ENCODE measurements at places on chromosomes 12 and 14.
A peak's percentile ranks its signal among the peaks of the same experiment; 100 is the strongest.

- DNase-seq = peak; percentile 17
Observed at GRCh38 chr12:110577864-110578693, 5.0 kb downstream of the PPTC7 start.

GRCh38 chr12:76529226-76529918 is 30.2 kb downstream of the OSBPL8 start:
- DNase-seq = no peak

GRCh38 chr14:35808076-35808637 is 938 bp downstream of the RALGAPA1 start:
- no peak for DNase-seq

- no peak for DNase-seq
Observed at GRCh38 chr12:56657416-56658379, 11.9 kb upstream of the ATP5F1B start.

- DNase-seq = no peak
Observed at GRCh38 chr14:68939893-68940613, 39.0 kb downstream of the ACTN1 start.

GRCh38 chr12:51127050-51127729 is 43.8 kb upstream of the CSRNP2 start:
- DNase-seq = no peak

- no peak for DNase-seq
Observed at GRCh38 chr14:62364800-62365280, 602.6 kb downstream of the SNAPC1 start.

DNA sequence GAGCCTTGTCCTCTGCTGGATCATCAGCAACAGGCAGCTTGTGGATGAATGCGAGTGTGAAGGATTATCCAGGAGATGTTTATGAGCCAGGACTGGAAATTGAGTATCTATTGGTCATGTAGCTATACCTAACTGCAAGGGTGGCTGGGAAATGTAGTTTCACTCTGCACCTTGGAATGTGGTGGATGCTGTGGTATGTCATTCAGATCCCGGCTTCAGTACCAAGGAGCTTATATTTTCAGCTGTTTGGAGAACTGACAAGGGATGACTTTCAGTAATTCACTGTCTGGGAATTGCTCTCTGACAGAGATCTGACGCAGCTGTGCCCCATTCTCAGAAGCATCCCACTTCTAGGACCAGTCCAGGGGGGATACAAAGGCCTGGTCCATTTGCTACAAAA is 792.3 kb upstream of the NOVA1 start:
- no peak for DNase-seq

- DNase-seq = no peak
Observed at GRCh38 chr14:77040741-77041653, 12.5 kb upstream of the IRF2BPL start.

DNA sequence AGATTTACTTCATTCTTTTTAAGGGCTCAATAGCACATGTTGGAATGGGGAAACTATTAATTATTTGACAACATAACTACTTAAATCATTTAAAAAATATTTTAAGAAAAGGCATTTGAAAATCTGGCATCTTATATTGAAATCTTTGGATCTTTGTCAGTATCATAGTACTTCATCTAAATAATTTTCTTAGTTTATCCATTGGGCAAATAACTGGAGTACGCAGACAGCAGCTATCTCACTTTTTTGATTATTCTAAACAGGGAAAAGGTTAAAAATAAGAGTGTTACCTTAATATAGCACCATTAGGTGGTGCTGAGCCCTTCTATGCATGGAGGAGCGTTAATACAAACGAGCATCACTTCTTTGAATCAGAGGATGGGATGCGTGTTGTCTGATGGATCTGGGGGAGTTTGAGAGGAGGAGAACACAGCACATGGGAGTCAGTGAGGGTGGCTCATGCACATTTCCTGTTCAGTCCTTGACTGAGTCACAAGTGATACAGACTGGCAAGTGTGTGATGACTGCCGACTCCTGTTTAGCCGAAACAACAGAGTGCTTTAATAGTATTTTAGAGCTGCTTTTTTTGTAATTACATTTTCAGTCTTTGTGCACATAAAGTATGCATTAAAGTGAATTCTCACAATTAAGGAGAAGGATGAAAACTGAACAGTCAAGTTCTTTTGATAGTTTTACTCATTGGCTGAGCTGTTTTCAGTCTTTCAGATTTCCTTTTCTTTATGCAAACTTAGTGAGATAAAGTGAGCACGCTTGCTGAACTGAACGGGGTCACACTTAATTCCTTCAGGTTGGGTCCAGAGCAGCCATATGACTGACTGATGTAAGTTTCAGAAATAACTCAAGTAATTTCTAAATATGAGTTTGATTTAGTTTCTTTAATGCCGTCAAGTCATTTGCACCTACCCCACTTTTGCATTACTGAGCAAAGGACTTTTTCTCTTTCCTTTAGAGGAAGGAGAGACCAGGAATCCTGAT is 92.7 kb downstream of the DIP2B start:
- DNase-seq = peak; percentile 22

DNA sequence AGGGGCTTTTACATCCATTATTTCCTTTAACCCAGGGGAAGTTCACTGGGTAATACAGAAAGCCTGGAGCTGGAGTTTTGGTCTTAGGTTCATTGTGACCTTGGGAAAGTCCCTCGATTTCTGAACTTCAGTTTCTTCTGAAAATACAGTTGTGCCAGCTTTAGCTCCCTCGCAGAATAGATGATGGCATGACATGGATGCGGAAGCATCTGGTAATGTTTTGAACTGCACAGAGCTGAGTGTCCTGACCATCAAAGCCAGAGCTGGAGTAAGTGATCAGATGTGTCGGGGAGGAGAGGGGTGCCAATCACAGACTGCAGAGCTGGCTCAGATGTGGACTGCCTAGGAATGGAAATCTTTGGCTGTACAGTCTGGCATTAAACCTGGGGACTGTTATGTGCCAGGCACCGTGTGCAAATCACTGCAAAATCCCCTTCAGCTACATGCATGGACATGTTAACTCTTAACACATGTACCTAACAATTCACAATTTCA is 180.9 kb downstream of the ETV6 start:
- DNase-seq = no peak

- DNase-seq = peak; percentile 11
Observed at GRCh38 chr14:30874120-30874998, at the start of gene COCH. TSS of gene COCH (plus strand) at chr14:30874559. CDS start at chr14:30874939, 380 bp downstream.

- DNase-seq = no peak
Observed at GRCh38 chr14:92716131-92716530, 32.3 kb downstream of the LGMN start.

DNA sequence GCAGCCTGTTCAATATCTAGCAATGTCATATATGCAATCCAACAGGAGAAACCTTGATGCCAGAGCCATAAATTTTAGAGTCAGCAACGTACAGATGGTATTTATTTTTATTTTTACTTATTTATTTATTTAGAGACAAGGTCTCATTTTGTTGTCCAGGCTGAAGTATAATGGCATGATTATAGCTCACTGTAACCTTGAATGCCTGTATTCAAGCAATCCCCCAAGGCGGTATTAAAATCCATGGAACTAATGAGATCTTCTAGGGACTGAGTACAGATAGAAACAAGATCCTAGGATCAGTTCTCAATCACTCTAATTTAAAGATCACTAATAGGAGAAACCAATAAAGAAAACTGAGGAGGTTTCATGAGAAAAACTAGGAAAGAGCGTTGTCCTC is 89.3 kb downstream of the SLCO1B1 start:
- no peak for DNase-seq

DNA sequence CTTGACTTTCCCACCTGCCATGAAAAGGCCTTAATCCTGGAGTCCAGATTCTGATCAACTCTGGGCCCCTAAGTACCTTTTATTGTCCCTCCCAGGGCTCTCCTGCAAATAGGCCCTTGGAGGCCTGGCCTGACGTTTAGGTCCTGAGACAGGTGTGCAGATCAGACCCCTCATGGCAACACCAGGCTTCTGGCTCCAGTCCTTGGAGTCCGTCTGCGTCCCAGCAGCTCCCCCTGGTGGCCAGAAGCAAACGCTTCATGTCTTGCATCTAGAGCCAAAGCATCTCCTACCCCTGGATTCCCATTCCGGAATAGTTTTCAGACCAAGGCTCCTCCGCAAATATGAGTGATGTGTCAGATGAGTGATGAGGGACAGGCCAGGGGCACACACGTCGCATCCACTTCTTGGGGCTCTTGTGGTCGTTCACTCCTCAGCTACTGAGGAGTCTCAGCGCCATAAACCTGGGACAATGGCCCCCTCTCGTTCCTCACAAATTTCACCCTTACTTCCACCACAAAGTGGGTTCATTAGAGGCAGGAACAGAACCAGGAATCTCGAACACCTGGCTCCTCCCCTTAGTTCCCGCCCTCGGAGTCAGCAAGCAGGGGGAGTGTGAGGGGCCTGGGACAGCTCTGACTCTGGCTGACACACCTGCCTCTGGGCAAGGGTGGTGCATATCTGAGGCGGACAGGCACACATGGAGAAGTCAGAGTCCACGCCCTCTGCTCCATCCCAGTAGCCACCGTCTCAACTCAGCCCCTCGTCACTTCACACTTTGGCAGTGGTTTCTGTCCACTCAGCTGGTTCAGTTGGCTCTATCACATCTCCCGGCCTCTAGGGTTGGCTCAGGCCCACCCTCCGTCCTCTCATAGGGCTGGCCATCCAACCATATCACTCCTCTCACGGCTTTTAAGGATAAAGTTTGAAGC is 77.9 kb upstream of the PWP1 start:
- DNase-seq = peak; percentile 80

DNA sequence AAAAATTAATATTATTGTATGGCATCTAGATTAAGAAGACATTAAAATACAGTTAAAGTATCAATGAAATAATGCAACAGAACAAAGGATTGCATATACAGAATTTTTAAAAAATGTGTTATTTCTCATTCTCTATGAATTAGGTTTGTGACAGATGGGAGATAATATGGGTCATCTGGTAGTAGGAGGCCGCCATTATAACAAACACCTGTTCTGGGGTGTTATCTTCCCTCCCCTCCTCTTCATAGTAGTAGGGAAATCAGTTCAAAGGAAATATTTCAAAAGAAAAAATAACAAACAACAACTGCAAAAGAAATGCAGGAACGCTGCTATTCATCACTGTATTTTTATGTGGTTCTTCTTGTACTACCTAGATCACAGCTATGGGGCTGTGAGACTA is 187.0 kb upstream of the ATP2B1 start:
- no peak for DNase-seq

DNA sequence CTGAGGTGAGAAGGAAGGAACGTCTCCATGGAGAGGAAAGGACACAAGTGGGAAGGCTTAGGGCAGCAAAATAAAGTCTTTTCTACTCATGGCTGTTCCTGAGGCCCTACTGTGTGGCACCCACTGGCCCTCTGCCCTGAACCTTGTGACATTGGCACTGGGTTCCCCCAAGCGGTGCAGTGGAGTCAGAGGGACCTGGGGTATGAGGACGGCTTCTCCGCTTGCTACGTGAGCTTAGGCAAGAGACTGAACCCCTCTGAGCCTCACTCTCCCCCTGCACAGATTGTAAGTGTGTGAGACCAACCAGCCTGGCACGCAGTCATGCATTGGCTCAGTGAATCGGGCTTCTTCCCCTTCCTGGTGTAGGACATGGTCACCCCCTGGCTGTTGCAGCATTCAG is 19.7 kb downstream of the SLC6A12 start:
- no peak for DNase-seq

DNA sequence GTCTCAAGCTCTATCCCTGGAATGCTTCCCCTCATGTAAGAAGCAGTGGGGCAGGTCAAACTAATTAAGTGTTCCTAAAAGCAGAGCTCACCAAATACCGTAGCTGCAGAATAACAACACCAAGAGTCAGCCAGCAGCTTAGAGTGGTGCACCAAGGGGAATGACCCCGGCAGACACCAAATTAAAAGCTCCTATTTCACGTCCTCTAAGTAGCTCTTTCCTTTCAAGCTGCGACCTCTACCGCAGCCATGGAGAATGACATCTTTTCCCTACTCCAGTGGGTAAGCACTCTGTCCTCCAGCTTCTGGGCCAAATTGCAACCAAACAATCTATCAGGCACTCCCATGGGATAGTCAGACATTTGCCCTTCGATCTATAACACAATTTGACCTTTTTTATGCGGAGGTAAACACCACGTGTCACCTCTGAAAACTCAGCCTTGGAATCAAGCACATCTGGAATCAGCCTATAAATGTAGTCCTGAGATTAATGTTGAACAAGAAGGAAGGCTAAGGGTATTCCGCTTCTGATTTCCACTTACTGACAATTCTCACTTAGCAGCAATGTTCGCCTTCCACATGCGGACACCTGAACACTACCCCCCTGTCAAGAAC is 67.6 kb upstream of the CDKN3 start:
- DNase-seq = no peak

GRCh38 chr12:3671330-3672112 is 81.4 kb downstream of the CRACR2A start:
- no peak for DNase-seq

GRCh38 chr12:52392465-52393007 is 7.1 kb upstream of the KRT84 start:
- DNase-seq = no peak

DNA sequence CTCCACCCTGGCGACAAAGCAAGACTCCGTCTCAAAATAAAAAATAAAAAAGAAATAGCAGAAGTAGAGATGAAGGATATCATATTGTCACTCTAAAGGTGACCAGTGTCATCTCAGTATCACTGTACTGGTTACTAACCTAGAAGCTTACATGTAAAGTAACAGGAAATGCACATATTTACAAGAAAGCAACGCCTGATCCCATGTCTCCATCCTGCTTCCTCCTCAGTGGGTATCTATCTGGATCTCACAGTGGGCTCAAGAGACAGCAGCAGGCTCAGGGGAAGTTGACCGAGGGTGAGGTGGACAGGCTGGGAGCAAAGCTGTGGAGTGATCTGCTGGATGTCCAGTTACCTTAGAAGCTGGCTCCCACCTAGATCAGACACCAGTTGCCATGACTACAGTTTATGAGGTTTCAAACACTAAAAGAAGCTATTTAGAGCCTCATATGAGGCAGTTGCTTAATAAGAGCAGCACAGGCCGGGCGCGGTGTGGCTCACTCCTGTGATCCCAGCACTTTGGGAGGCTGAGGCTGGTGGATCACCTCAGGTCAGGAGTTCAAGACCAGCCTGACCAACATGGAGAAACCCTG is 10.5 kb downstream of the MTRFR start:
- DNase-seq = no peak

GRCh38 chr12:65496617-65497016 is 218.1 kb downstream of the MSRB3 start:
- no peak for DNase-seq

DNA sequence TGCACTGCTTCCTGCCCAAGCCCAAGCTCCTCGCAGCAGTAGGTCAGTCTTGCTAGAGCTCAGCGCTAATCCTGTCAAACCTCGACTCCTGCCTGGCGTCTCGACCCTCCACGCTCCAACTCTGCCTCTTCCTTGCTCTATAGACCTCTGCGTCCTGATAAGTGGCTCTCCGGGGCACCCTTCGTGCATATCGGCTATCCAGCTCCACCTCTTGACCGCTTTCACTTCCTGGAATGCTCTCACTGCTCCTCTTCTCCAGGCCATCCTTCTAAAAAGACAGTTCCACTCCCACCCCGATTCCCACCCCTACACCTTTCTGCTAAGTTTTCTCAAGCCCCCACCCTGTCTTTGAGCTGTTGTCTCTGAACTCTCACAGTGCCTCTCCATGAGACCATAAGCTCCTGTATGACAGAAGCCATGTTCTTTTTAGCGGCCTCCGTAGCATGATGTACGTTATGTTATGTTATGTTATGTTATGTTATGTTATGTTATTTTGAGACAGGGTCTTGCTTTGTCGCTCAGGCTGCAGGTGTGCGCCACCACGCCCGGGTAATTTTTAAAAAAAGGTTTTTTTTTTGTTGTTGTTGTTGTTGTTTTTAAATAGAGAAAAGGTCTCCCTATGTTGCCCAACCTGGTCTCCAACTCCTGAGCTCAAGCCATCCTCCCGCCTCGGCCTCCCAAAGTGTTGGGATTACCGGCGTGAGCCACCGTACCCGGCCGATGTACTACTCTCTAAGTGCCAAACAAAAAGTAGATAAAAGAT is 601 bp downstream of the COX14 start:
- DNase-seq = no peak

GRCh38 chr14:102417001-102417431 is 54.3 kb downstream of the TECPR2 start:
- no peak for DNase-seq

All from activated gamma-delta T cell treated with Interleukin-2 at 50 U/mL for 16 hours (primary cell).